Stimulated activated naive B cell treated with anti-CD40 and anti-IgM and Interleukin-4, amounts not matched to agents 10 μg/mL and 1 μg/mL and 100 μg/mL, for 72 hours (primary cell): ENCODE measurements at places on chromosomes 12 and 14.

DNA sequence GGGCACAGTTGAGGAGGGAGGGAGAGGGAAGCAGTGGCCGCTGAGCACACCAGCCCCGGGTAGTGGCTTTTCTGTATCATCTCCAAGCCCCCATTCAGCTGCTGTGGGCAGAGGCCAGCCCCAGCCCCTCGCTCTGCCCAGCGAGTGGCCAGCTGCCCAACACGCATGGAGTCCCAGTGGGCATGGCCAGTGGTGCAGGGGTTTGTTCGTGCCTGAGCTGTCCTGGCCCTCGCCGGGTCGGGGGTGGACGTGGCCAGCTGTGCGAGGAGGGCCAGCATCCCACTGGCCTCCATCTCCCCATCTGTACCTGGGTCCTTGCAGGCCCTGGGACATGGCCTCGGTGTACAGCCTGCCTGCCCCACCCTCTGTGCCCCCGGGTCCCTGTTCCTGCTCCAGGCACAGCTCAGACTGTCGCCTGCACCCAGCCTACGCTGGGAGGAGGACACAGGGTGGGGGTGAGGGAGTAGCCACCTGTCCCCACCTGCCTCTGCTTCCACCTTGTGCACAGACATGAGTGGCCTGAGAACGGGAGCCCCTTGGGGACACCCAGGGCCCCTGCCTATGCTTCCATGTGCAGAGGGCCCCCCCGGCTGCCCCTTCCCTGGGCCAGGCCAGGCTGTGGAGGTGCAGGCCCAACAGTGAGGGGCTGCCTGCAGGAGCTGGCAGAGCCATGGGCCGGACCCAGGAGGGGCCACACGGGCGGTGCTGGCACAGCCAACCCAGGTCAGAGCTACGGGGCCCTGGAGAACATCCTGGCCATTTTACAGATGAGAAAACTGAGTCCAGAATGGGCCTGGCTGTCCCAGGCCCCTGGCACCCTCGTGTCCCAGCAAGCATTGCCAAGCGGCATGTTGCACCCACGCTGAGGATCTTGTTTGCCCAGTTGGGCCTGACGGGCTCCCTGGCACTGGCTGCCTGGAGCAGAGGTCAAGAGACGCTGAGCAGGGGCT, 4.3 kb downstream of the INF2 start:
- DNase-seq: no peak

- DNase-seq: no peak
These were observed 220.3 kb downstream of the FBXL14 start for GRCh38 chr12:1373901-1374735.

DNA sequence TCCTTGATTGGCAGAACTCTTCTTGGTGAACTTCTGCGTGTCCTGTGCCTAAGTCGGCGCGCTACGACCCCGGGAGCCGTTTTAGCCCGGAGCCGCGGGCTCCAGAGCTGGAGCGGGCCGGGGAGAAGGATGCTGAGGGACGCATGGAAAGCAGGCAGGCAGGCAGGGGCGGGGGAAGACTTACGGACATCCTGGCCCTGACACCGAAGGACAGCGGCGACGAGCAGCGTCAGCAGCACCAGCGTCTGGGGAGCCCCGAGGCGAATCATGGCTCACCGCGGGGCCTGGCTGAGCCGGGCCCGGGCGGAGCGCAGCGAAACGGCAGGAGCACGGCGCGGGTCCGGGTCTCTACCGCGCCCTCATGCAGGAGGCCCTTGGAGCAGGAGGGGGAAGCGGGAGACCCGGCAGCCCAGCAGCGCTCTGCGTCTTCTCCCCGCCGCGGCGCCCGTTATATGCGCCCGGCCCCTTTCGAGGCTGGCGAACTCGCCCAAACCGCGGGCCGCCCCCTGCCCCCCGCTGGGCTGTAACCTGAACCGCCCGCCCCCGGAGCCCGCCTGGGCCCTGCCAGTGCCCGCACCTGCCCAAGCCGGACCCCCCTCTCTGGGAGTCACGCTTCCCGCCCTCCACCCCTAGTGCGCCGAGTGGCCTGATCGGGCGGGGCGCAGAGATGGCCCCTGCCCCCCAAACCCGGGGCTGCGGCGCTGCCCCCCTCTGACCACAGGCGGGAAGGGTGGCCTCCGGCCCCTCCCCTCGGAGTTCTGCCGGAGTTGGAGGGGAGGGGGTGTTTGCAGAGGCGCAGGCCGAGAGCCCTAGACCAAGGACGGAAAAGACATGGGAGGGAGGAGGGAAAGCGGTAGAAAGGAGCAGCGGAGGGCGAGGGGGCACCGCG, at the start of gene COL2A1:
COL2A1 (minus strand) TSS at position 424 of the 889 bp plus-strand sequence; CDS start at position 269, 155 bp downstream.
- no peak for DNase-seq

DNA sequence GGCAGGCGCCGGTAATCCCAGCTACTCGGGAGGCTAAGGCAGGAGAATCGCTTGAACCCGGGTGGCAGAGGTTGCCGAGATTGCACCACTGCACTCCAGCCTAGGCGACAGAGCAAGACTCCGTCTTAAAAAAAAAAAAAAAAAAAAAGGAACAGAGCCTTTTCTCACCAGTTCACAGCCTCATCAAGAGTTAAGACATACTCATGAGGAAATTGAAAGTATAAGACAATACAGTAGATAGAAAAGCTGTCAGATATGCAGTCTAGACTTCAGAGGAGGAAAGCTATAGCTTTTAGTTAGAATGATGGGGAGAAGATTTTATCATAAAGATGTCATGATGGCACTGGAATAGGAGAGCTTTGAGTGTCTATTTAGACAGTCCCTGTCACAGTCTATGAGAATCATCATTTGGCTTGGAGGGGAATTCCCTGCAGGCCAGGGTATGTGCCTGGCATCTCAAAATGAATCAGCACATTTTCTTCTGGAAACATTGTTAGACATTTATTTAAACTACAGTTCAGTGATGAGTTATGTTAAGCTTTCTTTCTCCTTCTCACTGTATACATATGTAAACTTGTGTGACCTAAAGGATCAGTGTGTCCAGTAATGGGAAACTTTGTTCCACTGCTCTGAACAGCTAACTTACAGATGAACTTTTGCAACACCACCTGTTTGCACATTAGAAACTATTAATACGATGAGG, 2.9 kb upstream of the RAB35 start:
- peak; percentile 50 for DNase-seq

- DNase-seq: no peak
These were observed 159.5 kb upstream of the HMGA2 start for GRCh38 chr12:65664715-65665250.

DNA sequence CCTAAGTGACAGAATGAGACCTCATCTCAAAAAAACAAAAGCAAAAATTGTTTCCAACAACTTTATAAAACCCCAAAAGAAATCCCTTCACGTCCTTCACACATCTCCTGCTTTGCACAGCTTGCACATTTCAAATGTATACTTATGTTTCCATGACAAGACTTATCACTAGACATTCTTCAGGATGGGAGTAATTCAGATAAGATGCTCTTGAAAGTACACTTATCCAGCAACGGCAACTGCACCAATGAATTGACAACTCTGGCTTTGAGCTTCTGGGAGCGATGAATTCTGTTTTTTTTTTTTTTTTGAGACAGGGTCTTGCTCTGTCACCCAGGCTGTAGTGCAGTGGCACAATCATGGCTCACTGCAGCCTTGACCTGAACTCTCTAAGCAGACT, 30.8 kb upstream of the AKAP5 start:
- no peak for DNase-seq

DNA sequence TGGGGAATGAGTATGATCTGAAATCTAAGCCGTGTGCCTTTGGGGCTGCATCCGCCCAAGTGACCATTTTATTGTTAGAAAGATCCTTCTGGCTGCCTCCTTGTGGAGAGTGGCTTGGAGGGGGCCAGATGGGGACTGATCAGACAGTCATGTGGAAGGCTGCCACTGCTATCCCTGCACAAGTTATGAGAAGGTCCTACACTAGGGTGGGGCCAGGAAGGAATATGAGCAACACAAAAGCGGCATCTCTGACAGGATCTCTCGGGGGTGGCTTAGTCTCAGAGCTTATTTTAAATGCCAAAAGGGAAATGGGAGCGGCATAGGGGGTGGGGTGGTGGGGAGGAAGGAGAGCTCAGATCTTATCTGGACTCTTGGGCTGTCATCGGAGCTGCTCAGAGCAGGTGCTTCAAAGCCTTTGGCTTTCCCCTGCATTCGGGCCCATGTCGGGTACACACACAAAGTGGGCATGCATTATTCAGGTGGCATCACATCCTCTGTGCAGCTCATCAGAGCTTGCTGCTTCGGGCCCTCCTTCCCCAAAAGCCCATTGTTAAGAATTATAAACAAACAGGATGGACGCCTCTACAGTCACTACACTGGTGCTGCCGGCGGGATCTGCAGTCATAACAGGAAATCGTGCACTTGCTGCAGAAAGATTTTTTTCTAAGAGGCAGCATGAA, 805.4 kb downstream of the VRK1 start:
- no peak for DNase-seq

DNA sequence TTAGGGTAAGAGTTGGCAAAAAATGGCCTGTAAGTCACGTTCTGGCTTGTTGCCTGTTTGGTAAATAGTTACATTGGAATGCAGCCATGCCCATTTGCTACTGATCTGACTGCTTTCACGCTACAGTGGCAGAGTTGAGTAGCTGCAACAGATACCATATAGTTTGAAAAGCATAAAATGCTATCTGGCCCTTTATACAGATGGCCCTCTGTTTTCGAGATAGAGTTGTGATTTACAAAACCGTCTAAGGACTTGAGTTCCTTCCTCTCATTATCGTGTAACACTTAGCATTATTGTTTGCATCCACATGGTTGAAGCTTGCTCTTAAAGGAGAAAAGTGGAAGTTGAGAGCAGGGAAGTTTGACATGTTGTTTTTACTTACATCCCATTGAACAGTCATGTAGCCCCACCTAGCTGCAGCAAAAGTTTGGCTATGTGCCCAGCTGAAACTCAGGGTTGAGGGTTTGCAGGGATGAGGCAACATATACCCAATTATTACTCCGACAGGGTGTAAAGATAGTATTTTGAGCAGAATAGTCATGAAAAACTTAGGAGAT, 11.3 kb upstream of the SCFD1 start:
- no peak for DNase-seq
